Adrenal gland (tissue), 19 donors: ENCODE measurements at places on chromosomes 16 and 17. TPM values are rescaled to one million over a fixed set of nuclear protein-coding genes. Genes with fewer than 3 reads are reported as not detected.
A peak's percentile ranks its signal among the peaks of the same experiment; 100 is the strongest.

DNA sequence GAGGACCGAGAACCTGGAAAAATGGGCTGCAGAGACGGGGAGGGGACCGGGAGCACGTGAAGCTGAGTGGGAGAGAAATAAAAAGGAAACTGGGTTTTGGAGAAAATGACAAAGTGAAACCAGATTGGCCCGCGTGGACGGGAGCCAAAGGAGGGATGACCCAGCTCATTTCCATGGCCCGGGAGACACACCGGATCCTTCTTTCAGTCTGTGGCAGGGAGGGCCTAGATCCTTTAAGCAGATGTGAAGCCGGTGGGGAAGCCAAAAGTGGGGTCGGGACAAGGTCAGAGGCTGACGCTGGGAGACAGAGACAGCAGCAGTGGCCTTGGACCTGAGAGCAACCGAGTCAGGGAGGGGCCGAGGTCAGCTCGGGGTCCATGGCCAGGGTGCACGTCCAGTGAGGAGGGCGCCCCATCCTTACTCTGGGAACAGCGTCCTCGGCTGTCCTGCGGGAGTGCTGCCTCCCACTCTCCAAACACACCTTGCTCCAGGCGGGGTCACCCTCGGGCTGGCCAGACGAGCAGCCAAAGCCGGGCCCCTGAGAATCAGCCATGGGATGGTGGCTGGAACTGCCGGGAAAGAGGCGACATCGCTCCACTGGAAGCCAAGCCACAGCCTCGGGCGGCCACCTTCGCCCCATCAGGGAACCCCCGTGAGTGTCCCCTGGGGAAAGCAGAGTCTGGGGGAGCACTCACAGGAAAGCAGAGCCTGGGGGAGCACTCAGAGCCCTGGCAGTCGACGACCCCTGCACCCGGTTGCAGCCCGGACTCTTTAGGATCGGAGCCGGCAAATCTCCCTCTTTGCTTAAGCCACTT, 17.3 kb downstream of the CA5A start:
- peak overlapping the region; percentile 7 for H3K4me3 ChIP-seq
- H3K27me3 ChIP-seq, result no peaks in the 10 kb centered on the region

DNA sequence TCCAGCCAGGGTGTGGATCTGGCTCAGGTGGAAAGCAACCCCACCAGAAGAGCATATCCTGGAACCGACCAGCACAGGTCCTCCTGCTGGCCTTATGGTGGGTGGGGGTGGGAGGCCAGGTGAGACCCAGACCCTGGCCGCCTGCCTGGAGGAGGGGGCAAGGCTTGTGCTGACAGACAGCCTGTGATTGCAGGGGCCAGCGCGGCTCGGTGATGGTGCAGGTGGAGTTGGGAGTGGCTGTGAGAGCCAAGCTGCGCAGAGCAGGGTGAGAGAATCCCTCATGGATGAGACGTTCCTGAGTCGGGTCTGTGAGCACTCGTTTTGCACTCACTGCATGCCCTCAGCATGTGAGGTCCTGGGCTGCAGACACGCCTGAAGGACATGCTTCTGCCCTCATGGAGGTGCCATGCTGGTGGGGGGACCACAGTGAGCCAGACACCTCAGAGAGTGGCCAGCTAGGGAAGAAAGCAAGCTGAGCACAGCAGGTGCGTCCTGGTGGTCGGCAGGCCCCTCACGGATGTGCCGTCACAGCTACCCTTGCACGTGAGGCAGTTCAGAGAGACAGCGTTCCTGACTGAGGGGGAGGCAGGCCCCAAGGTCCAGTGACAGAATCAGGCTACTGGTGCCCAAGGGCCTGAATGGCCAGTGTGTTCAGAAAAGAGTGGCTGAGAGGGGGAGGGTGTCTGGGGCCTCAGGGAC, 3.8 kb upstream of the KCNJ12 start:
- H3K27me3 ChIP-seq, result peaks cover 13% of the 10 kb centered on the region
- DNase-seq, result no peak
- H3K36me3 ChIP-seq, result no peaks in the 10 kb centered on the region
- H3K27ac ChIP-seq, result no peak overlapping the region
- no peaks in the 10 kb centered on the region for H3K4me1 ChIP-seq

- no peaks in the 10 kb centered on the region for H3K36me3 ChIP-seq
- no peaks in the 10 kb centered on the region for H3K4me1 ChIP-seq
- no peaks in the 10 kb centered on the region for H3K27me3 ChIP-seq
- no peak overlapping the region for H3K27ac ChIP-seq
Observed at GRCh38 chr16:55470533-55471371, 8.2 kb upstream of the MMP2 start.

DNA sequence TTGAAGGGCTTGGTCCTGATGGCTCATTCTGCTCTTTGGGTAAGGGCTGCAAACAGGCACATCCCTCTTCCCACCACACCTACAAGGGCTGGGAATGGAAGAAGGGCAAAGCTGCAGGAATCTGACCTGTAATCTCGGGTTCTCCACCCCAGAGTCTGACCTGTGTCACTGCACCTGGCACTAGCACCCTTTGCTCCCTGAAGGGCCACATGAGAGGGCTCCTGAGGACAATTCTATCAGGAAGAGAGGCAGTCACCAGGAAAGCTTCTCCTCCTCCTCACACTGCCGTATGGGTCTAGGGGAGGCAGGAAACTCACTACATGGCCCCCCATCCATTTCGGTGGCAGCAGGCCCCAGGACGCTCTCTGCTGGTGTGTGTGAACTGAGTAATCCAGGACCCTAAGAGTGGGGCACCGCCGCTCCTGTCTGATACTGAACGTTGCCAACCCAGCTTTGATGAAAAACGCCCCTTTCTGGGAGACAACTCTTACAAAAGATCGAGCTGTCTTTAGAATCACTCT, 26.4 kb downstream of the TTLL6 start:
- H3K27ac ChIP-seq, result no peak overlapping the region
- no peaks in the 10 kb centered on the region for H3K27me3 ChIP-seq
- H3K4me3 ChIP-seq, result no peak overlapping the region
- no peaks in the 10 kb centered on the region for H3K36me3 ChIP-seq

- peaks cover 72% of the 10 kb centered on the region for H3K4me1 ChIP-seq
- H3K4me3 ChIP-seq, result no peak overlapping the region
- DNase-seq, result no peak
Observed at GRCh38 chr17:50685691-50686493, 21.8 kb downstream of the ANKRD40 start.

DNA sequence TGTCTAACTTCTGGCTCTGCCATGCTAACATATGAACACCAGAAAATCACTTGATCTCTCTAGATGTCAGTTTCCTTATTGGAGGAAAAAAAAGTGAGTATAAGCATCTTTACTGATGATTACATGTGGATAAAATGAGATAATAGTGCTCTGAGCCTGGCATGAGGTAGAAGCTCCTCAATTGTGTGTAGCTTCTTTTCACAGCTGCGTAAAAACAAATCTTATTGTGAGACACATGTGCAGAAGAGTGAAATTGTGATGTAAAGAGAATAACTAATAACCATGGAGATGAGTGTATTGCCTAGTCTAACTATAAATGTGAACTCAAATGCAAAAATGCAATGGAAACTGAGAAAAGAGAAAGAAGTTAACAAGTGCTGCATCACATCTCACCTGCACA, 44.7 kb downstream of the CDH11 start:
- H3K4me3 ChIP-seq, result no peak overlapping the region
- no peak overlapping the region for H3K27ac ChIP-seq
- no peaks in the 10 kb centered on the region for H3K36me3 ChIP-seq
- DNase-seq, result no peak

- no peaks in the 10 kb centered on the region for H3K36me3 ChIP-seq
- no peak overlapping the region for H3K27ac ChIP-seq
- no peak overlapping the region for H3K4me3 ChIP-seq
- no peaks in the 10 kb centered on the region for H3K4me1 ChIP-seq
- no peak for DNase-seq
Observed at GRCh38 chr16:85978291-85978775, 79.4 kb downstream of the IRF8 start.

DNA sequence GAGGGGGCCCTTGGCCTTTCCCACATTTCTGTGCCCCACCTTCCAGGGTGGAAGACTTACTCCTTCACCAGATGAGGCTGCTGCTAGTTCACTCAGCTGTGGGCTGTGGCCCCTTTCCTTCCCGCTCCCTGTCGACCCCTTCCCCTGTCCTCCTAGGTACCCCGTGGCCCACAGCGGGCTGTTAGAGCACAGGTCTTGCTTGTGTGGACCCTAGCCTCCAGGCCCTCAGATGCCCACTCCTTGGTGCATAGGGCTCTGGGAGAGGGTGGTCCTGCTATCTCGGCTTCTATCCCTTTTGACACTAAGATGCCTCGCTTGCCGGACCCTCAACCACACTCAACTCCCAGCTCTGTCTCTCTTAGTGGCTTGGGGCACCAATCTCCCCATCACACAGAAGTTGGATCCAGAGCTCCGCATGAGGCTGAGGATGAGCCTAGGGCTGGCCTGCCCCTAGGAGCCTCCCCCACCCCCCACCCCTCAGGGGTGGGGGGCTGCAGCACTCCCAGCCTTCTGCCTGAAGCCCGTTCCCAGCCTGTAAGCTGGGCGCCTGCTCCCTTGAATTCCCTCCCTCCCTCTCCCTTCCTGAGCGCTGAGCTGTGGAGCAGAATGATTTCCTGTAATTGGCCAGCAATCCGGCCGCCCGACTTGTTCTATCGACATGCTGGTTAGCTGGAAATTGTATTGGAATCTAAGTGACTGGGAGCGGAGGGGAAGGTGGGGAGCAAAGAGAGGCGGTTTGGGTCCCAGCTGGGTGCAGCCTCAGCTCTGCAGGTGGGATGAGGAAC, 30.9 kb downstream of the DCAKD start:
- H3K36me3 ChIP-seq, result no peaks in the 10 kb centered on the region
- H3K27me3 ChIP-seq, result no peaks in the 10 kb centered on the region
- peaks cover 20% of the 10 kb centered on the region for H3K4me1 ChIP-seq
- H3K4me3 ChIP-seq, result no peak overlapping the region

DNA sequence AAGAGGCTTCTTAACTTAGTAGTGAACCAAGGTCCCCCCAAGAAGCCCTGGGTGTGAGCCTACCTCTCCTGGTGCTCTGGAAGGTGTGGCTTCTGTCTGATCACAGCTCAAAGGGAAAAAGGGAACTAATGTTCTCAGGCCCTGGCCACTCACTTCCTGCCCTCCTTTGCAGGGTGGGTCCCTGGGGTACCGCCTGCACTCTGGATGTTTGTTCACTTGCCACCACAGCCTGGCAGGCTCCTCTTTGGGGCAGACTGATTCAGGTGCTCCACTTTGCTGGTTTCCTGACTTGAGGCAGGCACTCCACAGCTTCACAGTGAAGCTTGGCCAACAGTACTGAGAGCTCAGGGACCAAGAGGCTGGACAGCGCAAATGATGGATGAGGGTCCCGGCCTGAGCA, 5.9 kb upstream of the MYO15A start:
- H3K4me3 ChIP-seq, result no peak overlapping the region
- no peak for DNase-seq

GRCh38 chr16:69838489-69838888, 76.4 kb downstream of the WWP2 start:
- H3K4me3 ChIP-seq, result no peak overlapping the region
- H3K4me1 ChIP-seq, result peaks cover 21% of the 10 kb centered on the region

DNA sequence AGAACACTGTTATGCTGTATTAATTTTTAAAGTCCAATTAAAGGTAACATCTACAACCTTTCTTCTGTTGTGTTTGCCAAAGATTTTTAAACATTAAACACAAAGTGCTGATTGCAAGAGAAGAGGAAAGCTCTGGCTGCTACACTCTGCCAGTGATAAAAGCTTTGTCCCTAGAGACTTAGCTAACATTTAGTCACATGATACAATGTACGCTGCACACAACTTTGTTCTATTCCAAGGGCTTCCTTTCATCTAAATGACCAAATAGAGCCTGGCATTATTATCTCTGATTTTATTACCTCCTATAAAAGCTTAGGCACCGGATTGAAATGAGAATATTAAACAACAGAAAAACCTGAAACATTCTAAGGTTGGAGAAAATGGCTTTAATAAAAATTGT, 388.7 kb upstream of the PMFBP1 start:
- DNase-seq, result no peak
- no peaks in the 10 kb centered on the region for H3K4me1 ChIP-seq
- no peak overlapping the region for H3K27ac ChIP-seq
- H3K27me3 ChIP-seq, result no peaks in the 10 kb centered on the region
- no peaks in the 10 kb centered on the region for H3K36me3 ChIP-seq

- no peaks in the 10 kb centered on the region for H3K27me3 ChIP-seq
- H3K36me3 ChIP-seq, result no peaks in the 10 kb centered on the region
- peaks cover 6% of the 10 kb centered on the region for H3K4me1 ChIP-seq
- no peak overlapping the region for H3K27ac ChIP-seq
Observed at GRCh38 chr16:10408824-10409381, 23.0 kb downstream of the ATF7IP2 start.

GRCh38 chr16:20928774-20929411, 28.3 kb downstream of the LYRM1 start:
- H3K4me1 ChIP-seq, result no peaks in the 10 kb centered on the region
- H3K27ac ChIP-seq, result no peak overlapping the region
- DNase-seq, result no peak
- no peak overlapping the region for H3K4me3 ChIP-seq

DNA sequence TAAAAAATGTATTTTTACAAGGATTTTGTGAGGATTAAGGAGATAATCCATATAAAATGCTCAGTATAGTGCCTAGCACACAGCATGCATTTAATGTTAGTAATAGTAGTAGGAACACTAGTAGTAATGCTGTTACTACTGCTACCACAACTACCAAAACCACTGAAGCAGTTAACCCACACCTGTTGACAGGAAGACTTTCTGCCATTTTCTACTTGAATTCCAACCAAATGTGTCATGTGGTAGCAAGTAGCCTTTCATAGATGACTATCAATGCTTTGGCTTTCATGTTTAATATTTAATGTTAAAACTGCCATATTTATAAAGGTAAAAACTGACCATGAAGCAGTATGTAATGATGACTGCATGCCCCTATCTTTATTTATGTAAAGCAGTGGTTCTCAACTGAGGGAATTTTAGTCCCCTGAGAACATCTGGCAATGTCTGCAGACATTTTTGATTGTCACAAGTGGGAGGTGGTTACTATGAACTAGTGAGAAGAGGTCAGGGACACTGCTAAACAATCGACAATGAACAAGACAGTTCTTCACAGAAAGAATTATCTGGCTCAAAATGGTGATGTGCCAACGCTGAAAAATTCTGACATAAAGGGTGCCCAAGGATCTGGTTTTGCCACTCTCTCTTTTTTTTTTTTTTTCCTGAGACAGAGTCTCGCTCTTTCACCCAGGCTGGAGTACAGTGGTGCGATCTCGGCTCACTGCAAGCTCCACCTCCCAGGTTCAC, 89.4 kb downstream of the ITFG1 start:
- no peak overlapping the region for H3K4me3 ChIP-seq
- H3K4me1 ChIP-seq, result no peaks in the 10 kb centered on the region
- H3K27ac ChIP-seq, result no peak overlapping the region
- DNase-seq, result no peak
- no peaks in the 10 kb centered on the region for H3K27me3 ChIP-seq

Gene TPSG1
- total RNA-seq, result not detected

Gene MBTPS1
- 93.5 TPM for total RNA-seq

Gene COPZ2
- total RNA-seq, result 31.5 TPM

Gene ZNF232
- 10.3 TPM for total RNA-seq

Gene KRTAP9-8
- total RNA-seq, result not detected

Gene PDILT
- total RNA-seq, result not detected

Gene SKAP1
- 4.5 TPM for total RNA-seq

Gene UBN1
- total RNA-seq, result 60.8 TPM

Gene HID1
- 6.6 TPM for total RNA-seq

Gene HSD17B1
- total RNA-seq, result 2.4 TPM

Gene GNG13
- total RNA-seq, result not detected

Gene AGRP
- total RNA-seq, result 8.0 TPM

Gene WNT9B
- total RNA-seq, result 1.2 TPM
